CD4-positive, alpha-beta T cell treated with Interleukin-12 subunit alpha and Interleukin-12 subunit beta, for 1 hour (primary cell): ENCODE measurements at places on chromosomes 2 and 18.
A peak's percentile ranks its signal among the peaks of the same experiment; 100 is the strongest.

DNA sequence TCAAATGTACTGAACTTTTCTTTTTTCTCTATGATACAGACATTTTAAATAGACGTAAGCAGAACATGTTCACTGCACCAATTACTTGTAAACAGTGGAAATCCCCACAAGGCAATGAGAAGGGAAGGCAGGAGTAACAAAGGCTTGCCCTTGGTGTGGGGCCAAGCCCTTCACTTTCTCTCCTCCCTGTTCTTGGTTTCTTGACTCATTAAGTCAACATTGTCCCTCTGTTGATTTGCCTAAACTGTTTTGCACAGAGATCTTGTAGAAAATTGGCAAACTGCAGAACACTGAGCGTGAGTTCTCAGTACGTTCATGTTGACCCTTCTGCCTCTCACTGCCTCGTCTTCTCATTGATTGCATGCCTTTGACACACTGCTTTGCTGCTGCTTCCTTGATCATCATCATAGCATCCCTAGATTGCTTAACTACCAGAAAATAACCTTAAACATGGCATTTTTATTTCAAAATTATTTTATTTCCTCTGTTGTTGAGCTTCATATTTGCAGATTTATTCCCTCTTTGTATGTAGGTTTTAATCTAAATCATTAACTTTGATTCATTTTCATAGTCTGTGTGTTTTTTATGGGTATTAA is 257.7 kb downstream of the PTGR3 start:
- DNase-seq = peak; percentile 40

DNA sequence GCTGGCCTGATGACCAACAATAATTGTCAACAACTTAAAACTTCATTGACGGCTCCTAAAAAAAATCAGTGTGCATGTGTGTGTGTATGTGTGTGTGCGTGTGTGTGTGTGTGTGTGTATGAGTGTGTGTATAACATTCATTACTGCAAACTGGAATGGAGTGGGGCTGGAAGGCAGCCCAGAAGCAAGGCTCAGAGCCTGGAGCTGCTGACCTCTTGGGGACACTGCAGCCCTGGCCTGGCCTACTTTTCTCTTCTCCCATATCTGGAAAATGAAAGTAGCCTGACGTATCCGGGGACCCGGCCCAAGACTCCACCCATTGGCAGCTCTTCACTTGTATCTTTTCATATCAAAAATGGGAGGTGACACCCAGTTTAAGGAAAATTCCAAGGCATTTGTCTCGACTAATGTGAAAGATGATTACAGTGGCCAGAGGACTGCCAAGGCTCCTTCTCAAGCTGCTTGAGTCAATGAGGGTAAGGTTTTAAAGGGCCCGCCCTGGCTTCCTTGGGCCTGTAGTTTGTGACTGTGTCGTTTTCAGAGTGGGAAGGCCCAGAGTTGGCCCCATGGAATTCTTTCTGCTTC is 72.4 kb upstream of the IL1R1 start:
- no peak for DNase-seq

DNA sequence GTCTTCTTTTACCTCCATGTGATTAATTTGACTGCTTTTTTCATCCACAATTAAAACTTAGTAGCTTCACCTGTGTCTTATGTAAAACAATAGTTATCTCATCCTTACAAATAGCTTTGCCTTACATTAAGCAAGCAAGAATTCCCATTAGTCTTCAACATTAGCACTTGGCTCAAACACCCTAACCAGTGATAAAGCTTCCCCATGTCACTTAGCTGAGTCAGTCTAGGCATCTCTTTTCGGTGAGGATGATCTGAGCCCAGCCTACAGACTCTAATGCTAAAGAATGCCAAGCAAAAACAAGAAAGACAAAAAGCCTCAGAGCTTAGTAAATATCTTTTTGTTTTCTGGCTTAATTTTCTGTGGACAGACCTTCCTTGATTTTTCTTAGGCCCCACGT is 26.1 kb downstream of the GAD1 start:
- DNase-seq = no peak

- no peak for DNase-seq
Measured at GRCh38 chr2:4914551-4914950, 777.6 kb upstream of the SOX11 start.

DNA sequence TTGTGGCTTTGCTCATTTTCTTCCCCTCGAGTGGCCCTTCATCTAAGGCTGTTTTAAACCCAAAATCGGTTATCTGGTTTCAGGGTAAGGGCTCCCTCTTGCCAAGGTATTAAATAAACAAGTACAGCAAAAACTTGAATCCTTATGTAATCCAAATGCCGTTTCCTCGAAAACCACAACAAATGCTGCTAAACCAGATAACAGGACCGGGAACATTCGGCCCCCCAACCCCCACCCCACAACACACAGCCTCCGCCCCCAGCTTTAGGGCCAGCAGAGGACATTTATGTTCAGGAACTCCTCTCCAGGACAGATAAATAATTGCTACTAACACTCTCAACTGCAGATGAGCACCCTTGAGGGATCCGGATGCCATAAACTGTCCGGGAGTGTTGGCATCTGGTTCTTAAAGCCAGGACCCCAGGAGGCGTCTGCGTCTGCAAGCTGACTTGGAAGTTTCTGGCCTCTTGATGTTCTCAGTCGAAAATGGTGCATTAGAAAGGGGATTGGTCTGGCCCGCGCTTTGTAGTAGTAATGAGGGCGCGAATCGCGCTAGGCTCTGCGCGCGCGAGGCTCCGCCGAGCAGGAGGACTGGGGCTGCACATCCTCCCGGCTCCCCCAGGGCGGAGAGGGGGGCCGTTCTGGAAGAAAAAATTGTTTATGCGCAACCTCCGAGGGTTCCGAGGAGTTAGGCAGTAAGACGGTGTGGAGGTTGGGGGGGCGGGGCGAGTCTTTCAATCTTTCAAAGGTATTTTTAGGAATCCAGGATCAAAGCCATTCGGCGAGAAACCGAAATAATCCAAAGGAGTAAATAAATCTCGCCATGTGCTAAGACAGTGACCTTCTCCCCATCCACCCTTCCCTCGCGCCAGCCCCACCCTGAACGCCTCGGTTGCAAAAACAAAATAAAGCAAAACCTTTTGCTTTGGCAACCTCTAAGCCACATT is 3.9 kb upstream of the ID2 start:
- peak; percentile 37 for DNase-seq

GRCh38 chr2:73913414-73914054 is 13.1 kb upstream of the DGUOK start:
- DNase-seq = no peak

DNA sequence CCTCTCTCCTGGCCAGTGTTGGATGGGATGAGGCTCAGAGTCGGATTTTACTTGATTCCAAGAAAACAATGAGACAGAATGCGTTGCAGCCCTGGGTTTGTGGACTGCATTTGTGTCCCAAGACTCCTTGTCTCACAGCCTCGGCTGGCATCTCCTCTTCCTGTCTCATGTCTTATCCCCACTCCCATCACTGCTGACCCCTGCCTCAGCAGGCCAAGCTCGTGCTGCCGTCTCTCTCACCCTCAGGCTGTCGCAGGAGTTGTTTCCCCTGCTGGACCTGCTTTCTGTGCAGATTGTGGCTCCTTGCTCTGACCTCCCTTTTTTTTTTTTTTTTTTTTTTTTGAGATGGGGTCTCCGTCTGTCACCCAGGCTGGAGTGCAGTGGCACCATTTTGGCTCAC is 70.2 kb upstream of the RALBP1 start:
- DNase-seq = no peak

DNA sequence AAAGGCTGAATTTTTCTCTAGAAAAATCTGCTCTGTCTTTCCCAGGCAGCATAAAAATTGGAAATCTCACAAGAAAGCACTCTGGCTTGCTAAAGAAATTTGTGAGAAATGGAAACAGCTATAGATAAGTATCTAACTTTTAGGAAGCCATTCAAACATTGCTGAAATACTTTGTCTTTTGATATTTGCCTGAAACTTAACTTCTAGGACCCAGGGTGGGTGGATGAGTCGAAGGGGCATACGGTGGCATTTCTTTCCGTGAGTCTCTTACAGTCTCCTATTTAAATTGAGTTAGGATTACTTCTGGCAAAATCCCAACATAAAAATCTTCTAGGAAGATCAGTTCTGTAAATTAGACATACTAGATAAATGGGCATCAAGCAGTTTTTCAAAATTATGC is 532 bp upstream of the COL3A1 start:
- DNase-seq = no peak

GRCh38 chr2:113218283-113219091 is 44.7 kb downstream of the PSD4 start:
- DNase-seq = no peak

GRCh38 chr2:105788670-105789290 is 44.1 kb downstream of the NCK2 start:
- no peak for DNase-seq

DNA sequence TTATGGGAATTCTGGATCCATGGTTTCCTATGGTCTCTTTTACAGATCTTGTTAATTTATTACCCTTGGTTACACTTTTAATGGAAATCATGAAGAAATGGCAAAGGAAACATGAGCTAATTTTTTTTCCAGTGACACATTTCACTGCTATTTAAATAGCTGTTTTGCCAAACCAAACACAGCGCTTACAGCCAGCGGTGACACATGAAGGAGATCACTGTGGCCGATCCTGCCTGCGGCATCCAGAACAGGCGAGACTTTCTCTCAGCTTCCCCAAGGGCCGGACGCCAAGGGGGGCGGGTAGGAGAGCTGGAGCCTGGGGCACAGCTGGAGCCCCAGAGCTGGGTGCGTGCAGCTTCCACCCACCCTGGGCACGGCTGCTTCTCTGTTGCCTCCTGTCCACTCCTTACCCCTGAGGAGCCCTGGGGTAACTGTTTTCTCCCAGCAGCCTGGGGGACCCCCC is 81.4 kb upstream of the PKDCC start:
- no peak for DNase-seq

DNA sequence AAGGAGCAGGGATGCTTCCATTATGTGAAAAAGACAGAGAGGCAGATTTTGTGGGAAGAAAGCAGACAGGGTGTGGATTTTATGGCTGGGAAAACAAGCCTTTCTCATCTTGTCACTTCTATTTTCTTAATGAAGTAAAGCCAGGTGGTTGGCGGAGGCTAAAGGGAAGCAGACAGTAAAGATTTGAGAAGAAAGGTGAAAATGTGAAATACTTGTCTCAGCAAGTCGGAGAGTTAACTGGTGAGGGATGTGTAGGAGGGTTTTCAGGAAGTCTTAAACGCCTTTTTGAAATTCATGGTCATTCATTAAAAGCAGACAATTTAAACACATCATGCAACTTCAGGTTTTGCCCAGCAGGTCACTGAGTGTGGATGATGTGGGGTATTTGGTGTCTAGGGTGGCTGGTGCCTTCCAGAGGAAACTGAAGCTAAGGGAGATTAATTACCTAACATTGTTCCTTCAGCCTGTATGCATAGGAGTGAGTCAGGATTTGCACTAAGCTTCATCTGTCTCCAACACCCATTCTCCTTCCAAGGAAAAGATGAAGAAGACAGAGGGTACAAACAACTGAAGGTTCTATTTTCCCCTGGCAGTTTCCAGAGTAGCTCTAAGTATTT is 20.7 kb downstream of the SLC14A2 start:
- no peak for DNase-seq

- peak; percentile 54 for DNase-seq
Measured at GRCh38 chr2:233413559-233414272, 59.4 kb downstream of the DGKD start.

GRCh38 chr2:98236935-98237334 is 109.3 kb upstream of the CNGA3 start:
- DNase-seq = no peak

DNA sequence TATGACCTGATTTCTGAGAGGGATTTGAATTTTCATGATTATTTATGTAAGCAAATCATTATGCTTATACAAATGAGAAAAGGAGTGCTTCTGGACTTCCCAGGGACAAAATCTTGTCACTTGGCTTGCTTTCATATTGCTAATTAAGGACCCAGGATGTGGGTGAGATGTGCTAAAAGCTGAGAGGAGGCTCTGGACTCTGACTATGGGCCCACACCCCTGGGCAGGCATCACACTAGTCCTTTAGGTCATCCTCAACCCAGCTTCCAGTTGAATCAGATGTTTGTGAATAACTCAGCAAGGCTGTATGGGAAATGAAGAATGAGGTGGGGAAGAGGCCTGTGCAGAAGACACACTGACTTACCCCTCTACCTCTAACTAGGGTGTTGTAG is 11.9 kb downstream of the IL1B start:
- no peak for DNase-seq

- no peak for DNase-seq
Measured at GRCh38 chr2:20536619-20537422, 89.9 kb downstream of the RHOB start.

DNA sequence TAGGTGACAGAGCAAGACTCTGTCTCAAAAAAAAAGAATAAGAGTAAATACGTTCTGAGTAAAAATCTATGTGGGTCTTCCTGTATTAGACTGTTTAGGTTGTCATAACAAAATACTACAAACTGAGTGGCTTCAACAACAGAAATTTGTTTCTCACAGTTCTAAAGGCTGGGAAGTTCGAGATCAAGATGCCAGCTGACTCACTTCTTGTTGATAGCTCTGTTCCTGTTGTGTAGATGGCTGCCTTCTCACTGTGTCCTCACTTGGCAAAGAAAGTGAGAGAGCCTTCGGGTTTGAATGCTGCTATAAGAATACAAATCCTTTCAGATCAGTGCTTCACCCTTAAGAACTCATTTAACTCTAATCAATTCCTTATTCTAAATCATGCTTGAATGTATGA is 430.0 kb upstream of the VWC2L start:
- no peak for DNase-seq

GRCh38 chr2:176546550-176546949 is 277.3 kb downstream of the MTX2 start:
- no peak for DNase-seq

GRCh38 chr2:242075168-242075567 is 205.6 kb downstream of the RTP5 start:
- no peak for DNase-seq

DNA sequence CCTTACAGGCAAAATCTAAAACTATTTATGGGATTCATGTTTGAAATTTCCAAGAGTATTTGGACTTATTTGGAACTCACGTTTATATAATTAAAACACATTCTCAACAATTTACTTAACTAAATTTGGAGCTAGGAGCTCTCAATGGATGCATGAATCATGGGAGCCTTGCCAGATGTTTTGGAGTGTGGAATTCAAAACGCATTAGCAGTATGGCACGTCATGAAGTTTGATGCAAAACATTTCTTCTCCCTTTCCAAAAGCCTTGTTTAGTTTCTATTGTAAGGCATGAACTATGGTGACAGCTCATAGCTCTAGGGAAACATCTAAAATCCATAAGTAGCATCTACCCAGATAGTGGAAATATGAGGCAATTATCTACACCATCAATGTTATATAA is 701.6 kb downstream of the SATB2 start:
- DNase-seq = no peak

- DNase-seq = no peak
Measured at GRCh38 chr2:11410101-11410500, 55.9 kb downstream of the E2F6 start.

- DNase-seq = no peak
Measured at GRCh38 chr18:24246143-24246542, 107.3 kb downstream of the CABYR start.

DNA sequence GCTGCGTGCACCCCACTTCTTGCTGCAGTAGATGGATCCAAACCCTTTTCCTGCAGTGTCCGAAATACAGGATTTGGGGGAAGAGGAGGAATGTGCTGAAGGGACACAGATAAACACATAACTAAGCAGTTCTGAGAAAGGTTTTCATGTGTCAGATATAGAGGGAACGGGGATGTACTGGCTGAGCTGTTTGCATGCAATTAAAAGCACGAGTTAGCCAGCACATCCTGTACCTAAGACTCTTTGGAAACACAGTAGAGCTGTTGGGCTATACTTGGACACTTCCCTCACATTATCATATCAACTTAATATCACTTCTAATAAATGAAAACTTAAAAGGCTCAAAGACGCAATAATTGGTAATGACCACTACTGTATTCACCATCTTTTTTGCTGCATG is 377.4 kb downstream of the XIRP2 start:
- no peak for DNase-seq
